GM23248 (cell line): ENCODE measurements at places on chromosomes 4 and X.

- DNase-seq, result no peak
Observed at GRCh38 chr4:163688856-163689255, 194.4 kb downstream of the TMA16 start.

DNA sequence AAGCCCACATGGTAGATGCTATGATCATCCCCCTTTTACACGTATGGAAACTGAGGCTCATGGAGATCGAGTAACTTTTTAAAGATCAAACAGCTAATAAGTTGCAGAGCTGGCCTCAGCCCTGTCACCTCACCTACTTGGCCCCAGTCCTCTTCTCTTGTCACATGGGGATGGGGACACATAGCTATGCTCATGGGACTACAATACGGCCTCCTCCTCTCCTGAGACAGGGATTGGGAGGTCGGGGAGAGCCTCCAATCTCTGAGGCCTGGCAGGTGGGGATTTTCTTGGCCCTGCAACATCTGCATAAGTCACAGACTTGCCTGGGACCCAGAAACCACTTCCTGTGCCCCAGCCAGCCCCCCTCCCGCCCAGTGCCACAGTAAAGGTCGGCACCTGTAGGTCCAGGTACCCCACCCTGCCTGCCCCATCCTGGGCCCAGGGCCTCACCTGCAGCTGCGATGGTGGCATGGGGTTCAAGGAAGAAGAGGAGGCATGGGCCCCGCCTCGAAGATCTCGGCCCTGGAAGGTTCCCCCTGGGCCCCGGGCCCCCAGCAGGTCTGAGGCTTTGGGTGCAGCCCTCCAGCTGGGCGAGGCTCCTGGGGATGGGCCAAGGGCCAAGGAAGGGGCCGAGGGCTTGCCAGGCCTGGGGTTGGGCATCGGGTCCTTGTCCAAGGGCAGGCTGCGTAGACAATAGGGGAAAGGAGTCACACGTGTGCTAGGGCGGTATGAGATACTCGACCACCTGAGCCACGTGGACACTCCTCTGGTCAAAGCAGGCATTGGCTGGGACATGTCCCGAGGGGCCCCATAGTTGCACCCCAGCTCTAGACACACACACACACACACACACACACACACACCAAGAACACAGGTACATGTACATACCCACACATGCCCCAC lies 6.4 kb downstream of the FOXP3 start:
- DNase-seq, result no peak

DNA sequence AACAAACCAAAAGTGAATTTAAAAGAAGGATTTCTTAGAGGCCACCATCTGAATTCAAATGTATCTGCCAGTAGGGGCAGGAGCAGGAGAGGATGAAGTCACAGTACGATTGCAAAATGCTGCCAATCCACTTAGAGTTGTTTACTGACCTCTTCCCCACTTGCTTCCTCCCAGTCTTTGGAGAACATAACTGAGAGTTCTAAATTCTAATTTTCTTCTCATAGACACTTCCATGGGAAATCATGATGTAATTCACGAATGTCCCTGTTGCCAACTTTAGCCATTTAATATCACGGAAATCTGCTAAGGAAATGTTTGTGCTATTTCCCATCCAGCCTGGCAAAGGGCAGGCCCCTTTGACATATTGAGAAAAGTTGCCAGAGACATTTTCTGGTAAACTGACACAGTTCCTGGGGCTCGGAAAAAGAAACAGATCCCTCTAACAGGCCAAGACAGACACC lies 33.6 kb upstream of the NOCT start:
- peak; percentile 71 for DNase-seq

- no peak for DNase-seq
Observed at GRCh38 chrX:107507093-107507743, 57.8 kb downstream of the FRMPD3 start.

DNA sequence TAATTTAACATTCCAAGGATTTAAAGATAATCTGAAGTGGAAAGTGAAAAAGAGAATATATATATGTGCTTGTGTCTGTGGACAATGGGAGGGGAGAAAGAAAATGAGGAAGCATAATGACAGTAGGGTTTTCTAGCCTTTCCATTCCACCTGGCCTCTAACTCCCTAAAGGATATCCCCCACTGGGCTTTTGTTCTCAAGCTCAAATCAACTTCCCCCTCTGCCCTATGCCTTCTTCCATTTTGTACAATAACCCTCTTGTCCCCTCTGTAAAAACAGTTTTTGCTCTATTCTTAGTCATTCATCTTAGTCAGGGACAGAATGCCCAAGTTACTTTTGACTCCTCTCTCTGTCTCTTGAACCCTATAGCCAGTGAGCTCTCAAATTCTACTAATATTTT lies 23.6 kb downstream of the ANTXR2 start:
- DNase-seq, result no peak

- no peak for DNase-seq
Observed at GRCh38 chr4:77833126-77833724, 14.1 kb upstream of the CNOT6L start.

- DNase-seq, result peak; percentile 81
Observed at GRCh38 chr4:156799121-156799589, 172.4 kb downstream of the PDGFC start.

- no peak for DNase-seq
Observed at GRCh38 chrX:43345166-43345565, 310.9 kb upstream of the MAOA start.

DNA sequence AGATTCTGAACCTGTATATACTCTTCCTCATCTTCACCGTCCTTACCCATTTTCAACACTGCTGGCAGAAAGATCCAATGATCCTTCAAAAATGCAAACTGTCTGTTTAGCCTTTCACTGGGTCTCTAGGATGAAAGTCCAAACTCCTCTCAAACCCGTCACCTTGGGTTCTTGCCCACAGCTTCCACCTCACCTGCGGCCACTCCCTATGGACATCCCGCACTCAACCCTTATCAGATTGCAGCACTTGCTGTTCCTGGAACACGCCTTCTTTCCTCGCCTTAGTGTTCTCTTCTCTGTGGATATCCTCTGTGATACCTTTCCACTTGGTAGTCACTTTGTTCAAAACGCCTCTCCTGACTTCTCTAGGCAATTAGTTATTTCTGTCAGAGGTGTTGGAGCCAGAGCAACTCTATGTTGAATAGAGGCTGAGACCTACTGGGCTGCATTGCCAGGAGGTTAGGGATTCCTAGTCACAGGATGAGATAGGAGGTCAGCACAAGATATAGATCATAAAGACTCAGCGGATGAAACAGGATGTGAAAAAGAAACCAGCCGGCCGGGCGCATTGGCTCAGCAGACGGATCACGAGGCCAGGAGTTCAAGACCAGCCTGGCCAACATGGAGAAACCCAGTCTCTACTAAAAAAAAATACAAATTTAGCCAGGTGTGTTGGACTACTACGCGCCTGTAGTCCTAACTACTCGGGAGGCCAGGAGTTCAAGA lies 4.2 kb upstream of the NOCT start:
- DNase-seq, result no peak

- no peak for DNase-seq
Observed at GRCh38 chrX:154036513-154036912, 16.8 kb upstream of the IRAK1 start.

DNA sequence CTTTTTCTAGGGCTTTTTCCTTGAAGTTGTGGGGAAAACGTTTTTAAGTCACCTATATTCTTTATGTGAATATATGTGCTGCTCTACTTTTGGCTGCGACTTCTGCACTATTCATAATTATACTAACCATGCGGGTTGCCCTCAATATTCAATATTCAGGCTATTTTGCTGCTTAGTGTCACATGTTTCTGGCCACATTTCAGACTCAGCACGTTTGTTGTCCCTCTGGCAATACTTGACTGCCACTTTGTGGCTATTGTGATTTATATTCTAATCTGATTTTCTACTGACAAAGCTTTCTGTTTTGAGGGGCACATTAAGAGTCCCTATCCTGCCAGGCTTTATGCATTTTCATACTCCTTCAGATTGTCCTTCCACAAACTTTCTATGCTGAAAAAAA lies 63.9 kb upstream of the CT45A1 start:
- DNase-seq, result no peak

- no peak for DNase-seq
Observed at GRCh38 chr4:79949178-79949577, 123.9 kb downstream of the ANTXR2 start.

DNA sequence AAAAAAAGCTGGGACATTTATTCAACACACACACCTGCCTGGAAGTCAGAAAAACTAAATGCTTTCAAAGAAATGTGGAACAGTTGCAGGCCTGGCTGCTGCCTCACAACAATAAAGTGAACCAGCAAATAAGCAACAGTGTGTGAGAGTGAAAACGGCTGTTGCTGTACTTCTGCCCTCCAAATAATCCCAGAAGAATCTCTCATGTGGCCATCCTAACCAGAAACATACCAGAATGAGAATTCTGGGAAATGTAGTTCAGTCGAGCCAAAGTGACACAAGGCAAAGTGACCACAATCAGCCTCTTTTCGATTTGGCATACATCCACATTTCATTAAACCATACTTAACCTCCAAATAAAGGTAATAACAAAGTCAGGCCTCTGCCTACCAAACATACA lies 204.5 kb downstream of the SLC7A11 start:
- peak; percentile 74 for DNase-seq

- peak; percentile 48 for DNase-seq
Observed at GRCh38 chrX:46268412-46268811, 276.8 kb downstream of the ZNF674 start.

- DNase-seq, result no peak
Observed at GRCh38 chr4:40301603-40302002, 33.5 kb upstream of the CHRNA9 start.

- no peak for DNase-seq
Observed at GRCh38 chr4:141376769-141377168, 156.1 kb downstream of the ZNF330 start.

GRCh38 chr4:64125354-64125753 lies 283.9 kb downstream of the TECRL start:
- DNase-seq, result no peak

DNA sequence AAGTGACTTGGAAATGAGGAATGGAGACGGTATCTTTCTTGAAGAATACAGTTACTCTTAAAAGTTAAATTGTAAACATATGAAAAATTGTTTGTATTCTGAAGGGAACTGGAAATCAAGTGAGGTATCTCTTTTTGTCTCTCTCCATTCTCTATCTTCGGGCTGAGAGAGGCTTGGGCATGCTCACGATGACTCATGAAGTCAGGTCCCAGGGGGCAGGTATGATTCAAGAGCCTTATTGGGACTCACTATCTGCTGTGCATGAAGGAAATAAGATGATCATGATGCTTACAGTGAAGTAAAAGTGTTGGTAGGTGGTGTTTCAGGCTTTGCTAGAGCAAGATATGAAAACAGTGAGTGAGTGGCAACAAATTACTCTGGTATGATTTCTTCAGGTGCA lies 200.4 kb upstream of the PITX2 start:
- peak; percentile 71 for DNase-seq

DNA sequence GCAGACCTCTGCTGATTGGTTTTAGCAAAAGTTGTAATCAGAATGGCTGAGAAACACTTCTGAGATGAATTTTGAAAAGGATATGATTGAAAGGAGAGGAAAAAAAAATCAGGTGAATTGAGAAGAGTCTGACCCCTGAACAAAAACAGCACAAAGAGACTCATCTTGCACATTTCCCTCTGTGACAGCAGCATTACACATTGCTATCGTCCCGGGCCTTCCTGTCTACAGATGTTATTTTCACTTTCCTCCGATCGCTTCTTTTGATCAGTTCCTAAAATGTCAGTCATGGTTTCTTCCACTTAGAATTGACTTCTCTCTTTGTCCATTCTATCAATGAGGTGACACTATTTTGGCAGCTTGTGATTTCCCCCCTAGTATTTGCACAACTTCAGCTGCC lies 262.6 kb downstream of the GPC3 start:
- no peak for DNase-seq

DNA sequence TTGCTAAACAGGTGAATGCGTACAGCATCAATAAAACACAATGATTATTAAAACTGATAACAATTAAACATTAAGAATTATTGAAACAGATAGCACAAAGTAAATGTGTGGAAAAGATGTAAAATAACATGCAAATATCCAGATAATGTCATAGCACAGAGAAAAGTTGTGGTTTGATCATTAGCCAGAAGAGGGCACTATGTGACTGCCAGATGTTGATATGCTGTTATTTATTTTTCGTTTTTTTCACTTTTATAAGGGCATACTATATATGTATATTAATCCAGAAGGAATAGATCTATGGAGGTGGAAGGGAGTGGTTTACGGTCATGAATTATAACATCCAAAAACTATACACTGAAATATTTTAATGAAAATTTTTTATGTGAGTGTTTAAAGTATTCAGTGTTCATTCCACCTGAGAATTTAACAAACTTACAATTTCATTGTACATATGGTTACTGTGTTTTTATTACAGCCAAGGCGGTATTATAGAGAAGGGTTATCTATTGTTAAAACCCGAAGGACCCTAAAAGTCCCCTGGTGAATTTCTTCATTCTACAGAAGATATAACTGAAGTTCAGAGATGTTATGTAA lies 211.9 kb upstream of the UGT8 start:
- peak; percentile 60 for DNase-seq

DNA sequence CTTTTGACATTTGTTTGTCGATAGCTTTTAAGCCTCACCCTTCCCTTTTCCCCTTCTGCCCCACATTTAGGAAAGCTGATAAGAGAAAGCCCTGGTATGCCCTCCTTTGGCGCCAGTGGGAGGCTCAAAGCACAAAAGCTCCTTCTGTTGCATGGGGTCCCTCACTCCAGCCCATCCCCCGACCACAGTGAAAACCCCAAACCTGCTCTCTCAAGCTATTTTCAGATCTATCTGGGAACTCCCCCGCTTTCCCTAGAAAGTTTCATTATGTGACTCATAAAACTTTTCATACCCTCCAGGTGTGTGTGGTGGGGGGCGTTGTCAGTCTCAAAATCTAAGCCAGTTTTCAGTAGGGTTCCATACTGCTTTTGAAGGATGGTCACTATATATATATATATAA lies 259.0 kb upstream of the PCDH7 start:
- DNase-seq, result no peak

- DNase-seq, result no peak
Observed at GRCh38 chr4:2930135-2930757, 33.0 kb downstream of the NOP14 start.

DNA sequence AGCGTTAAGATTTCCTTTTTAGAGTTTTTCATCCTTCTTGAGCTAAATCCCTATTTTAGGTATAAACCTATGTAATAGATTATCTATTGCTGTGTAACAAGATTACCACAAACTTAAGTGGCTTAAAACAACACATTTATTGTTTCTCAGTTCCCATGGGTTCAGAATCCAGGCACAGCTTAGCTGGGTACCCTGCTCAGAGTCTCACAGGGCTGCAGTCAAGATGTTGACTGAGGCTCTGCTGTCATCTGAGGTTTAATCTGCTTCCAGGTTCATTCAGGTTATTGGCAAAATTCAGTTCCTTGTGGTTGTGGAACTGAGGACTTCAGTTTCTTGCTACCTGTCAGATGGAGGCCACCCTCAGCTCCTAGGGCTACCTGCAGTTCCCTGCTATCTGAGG lies 60.9 kb downstream of the GK start:
- DNase-seq, result no peak

DNA sequence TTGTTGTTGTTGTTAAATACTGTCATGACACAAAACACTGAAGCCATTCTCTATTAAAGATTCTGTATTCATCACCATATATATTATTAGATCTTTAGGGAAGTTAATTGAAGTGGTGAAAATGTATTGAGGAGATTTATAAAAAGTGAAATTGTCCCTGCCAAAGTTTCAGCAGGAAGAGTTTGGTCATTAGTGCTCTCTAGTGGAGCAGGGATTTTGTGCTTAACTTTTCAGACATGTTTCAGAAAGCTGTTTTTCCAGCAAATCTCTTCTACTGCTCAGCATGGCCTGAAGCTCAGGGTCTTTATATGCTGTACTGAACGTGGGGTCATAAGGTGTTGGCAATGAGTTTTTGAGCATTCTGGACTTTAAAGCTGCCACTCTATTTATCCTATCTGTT lies 36.7 kb upstream of the CXXC4 start:
- no peak for DNase-seq
